Activated naive CD8-positive, alpha-beta T cell treated with anti-CD3 and anti-CD28 coated beads, Interleukin-2, amount 10 ng/mL, durations not matched to agents 7 days and 5 days (primary cell): ENCODE measurements at places on chromosomes 6 and 20. TPM values are rescaled to one million over a fixed set of nuclear protein-coding genes. Genes with fewer than 3 reads are reported as not detected.

DNA sequence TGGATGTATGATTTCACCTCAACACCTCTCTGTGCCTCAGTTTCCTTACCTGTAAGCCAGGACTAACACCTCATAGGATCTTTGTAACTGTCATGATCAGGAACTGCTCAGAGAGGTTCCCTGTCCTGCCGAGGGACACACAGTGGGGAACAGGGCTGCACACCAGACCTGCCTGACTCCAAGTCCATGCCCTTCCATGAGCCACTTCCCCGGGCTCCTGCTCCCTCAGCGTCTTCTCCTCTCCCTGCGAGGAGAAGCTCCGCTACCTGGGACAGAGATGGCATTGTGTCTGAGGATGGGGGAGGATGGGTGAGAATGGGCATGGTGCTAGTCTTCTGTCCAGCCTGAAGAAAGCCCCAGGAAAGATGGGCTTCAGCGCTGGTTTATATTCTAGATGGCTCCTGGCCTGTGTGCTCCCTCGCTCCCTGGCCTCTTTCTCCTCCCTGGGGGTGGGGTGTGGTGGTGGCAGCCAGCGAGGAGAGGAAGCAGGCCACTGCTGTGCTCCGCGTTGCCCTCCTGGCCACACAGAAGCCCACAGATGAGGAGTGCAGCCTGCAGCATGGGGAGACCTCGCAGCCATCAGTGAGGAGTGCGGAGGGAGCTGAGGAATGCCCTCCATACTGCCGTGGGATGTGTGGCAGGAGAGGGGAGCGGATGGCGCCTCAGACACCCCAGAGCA, 67.1 kb downstream of the NOL4L start:
- H3K4me3 ChIP-seq = no peak overlapping the region
- H3K4me1 ChIP-seq = peaks cover 44% of the 10 kb centered on the region
- no peak for DNase-seq
- H3K27me3 ChIP-seq = no peaks in the 10 kb centered on the region

DNA sequence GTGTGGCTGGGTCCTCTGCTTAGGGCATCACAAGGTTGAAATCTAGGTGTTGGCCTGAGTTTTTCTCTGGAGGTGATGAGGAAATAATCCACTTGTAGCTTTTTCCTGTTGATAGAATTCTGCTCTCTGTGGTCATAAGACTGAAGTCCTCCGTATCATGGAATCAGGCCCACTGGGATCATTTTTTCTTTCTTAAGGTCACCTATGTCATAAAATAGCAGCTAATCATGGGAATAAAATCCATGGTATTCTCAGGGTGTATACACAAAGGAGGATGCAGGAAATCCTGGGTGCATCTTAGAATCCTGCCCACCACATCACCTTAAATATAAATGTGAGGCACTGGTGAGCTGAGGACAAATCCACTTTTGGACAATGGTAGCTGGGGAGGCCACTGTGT, 72.7 kb downstream of the PRDM1 start:
- peaks cover 3% of the 10 kb centered on the region for H3K36me3 ChIP-seq
- no peak overlapping the region for H3K4me3 ChIP-seq
- peaks cover 28% of the 10 kb centered on the region for H3K4me1 ChIP-seq
- no peaks in the 10 kb centered on the region for H3K27me3 ChIP-seq
- no peak overlapping the region for H3K27ac ChIP-seq

Gene HLA-DQA1
- total RNA-seq = 4.6 TPM

Gene RNF8
- total RNA-seq = 22.0 TPM

Gene CPXM1
- total RNA-seq = 0.25 TPM

- no peak overlapping the region for H3K27ac ChIP-seq
- peaks cover 76% of the 10 kb centered on the region for H3K27me3 ChIP-seq
- no peak for DNase-seq
- peaks cover 2% of the 10 kb centered on the region for H3K36me3 ChIP-seq
These were observed 5.4 kb upstream of the CPXM1 start for GRCh38 chr20:2805689-2806350.
